ENCODE measurements at places on chromosomes 1 and 21.

GRCh38 chr1:178727014-178727895 lies 2.2 kb downstream of the RALGPS2 start:
- DNase-seq: peak; percentile 47

DNA sequence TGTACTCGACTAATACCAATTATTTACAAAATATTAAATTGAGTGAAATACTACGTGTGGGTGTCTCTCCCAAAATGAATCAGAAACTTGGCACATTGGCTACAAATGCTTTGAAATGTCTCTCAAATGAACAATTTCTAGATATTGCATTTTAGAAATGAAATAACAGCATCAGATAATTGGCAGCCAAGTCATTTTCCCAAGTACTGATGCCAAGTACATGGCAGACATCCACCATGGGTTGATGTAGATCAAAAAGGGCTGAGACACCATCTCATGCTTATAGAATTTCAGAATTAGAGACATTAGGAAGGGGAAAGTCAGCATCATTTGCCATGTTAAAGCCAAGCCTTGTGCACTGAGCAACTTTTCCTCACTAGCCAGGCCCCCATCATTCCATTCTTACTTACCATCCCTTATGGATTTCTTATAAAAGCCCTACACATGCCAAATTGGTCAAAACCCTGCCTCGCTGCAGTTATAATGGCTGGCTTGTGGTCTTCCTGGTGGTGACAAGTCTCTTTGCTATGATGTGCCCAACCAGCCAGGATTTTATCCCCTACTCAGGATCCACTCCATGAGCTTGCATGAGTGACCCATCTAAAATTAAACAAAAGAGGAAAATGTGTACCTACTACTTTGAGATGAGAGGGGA lies 73.1 kb downstream of the GREM2 start:
- DNase-seq: no peak

GRCh38 chr1:181010789-181011188 lies 11.9 kb downstream of the STX6 start:
- DNase-seq: no peak

GRCh38 chr1:198199105-198199504 lies 42.3 kb downstream of the NEK7 start:
- no peak for DNase-seq

GRCh38 chr1:244466724-244467123 lies 5.7 kb downstream of the CATSPERE start:
- no peak for DNase-seq

- DNase-seq: no peak
Measured at GRCh38 chr1:18486195-18486594, 5.5 kb downstream of the KLHDC7A start.

DNA sequence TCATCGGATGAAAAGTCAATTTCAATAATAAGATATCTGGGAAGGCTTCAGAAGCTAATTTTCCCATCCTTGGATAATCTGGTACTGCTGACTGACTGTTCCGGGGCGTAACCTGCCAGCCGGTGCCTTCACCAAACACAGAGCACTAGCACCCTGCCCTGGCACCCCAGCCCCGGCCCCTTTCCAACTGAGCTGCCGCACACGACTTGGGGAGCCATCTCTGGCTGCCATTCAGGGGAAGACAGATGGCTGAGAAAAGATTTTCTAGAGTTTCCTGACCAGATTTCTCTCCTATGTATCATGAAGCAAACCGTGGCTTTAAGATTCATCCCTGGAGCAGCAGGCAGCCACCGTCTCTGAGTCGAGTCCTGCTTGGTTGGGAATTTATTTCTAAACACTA lies 96.0 kb upstream of the SYT6 start:
- DNase-seq: no peak

- no peak for DNase-seq
Measured at GRCh38 chr1:175200678-175201521, 8.3 kb upstream of the KIAA0040 start.

GRCh38 chr1:83511146-83511726 lies 487.7 kb downstream of the TTLL7 start:
- no peak for DNase-seq

GRCh38 chr1:172342584-172343239 lies 77.8 kb upstream of the C1orf105 start:
- peak; percentile 42 for DNase-seq

- DNase-seq: no peak
Measured at GRCh38 chr1:77624102-77624501, 58.4 kb downstream of the ZZZ3 start.

- DNase-seq: no peak
Measured at GRCh38 chr1:228021355-228022030, 14.7 kb downstream of the WNT3A start.

DNA sequence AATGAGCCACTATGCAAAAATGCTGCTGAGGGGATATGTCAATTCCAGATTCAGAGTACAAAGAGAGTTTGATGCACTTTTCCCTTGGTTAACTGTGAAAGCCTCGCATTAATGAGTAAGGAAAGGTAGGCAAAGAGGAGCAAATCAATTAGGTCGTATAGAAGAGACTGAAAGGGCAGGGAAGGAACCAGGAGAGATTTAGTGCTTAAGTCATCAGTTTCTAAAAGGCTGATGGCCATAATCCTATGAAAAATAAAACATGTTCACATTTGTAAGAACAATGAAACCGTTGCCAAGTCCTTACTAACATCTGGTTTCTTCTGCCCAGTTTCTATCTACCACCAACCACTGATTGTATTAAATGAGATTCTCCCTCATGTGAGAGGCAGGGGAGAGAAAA lies 118.4 kb upstream of the PALMD start:
- DNase-seq: no peak

DNA sequence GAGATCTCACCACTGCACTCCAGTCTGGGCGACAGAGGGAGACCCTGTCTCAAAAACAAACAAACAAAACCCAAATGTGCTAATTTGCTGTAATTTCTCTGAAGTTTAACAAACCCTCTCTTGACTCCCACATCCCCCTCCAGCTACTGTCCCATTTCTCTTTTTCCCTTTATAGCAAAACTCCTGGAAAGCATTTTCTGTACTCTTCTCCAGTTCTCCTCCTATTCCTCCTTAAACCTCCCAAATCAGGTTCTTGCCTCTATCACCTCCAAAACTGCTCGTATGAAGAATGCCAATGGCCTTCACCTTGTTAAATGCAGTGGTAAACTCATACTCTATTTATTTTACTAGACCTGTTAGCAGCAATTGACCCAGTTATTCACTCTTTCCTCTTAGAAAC lies 3.7 kb upstream of the USP48 start:
- no peak for DNase-seq

GRCh38 chr1:28259934-28260802 lies 850 bp downstream of the SESN2 start:
- peak; percentile 63 for DNase-seq

Data from PC-3 (cell line).